Immature natural killer cell (primary cell): ENCODE measurements at places on chromosomes 3 and 15. TPM values are rescaled to one million over a fixed set of nuclear protein-coding genes. Genes with fewer than 3 reads are reported as not detected.

Gene ARNT2
- not detected for polyA plus RNA-seq

Gene COPS2
- 18.1 TPM for polyA plus RNA-seq

Gene LRRC15
- polyA plus RNA-seq, result not detected

Gene DAZL
- not detected for polyA plus RNA-seq

Gene VEPH1
- not detected for polyA plus RNA-seq

Gene FSTL1
- 1.7 TPM for polyA plus RNA-seq

Gene CCR9
- not detected for polyA plus RNA-seq

Gene SLCO2A1
- not detected for polyA plus RNA-seq

Gene XYLB
- 1.4 TPM for polyA plus RNA-seq

Gene PRKCD
- 14.7 TPM for polyA plus RNA-seq

DNA sequence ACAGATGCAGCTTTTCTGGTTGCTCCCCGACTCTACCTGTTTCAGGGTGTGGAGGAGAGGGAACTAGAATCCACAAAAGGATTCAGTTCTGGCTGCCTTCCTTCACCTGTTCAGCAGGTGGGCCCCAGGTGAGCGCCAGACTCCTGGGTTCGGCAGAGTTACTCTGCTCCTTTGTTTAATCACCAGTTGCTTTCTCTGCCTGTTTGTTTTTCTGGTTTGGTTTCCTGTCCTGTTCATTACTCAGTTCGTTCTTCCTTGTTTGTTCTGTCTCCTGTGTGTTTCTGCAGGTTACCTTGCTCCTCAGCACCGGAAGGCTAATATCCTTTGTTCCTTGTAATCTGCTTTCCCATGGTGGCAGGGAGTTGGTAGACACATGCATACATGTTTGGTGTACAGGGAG lies 508.5 kb upstream of the ATP11B start:
- H3K27me3 ChIP-seq, result peaks cover 3% of the 10 kb centered on the region
- H3K4me1 ChIP-seq, result no peaks in the 10 kb centered on the region
- H3K36me3 ChIP-seq, result no peaks in the 10 kb centered on the region
- H3K4me3 ChIP-seq, result no peak overlapping the region
- no peak for DNase-seq

- H3K36me3 ChIP-seq, result peaks cover 78% of the 10 kb centered on the region
- no peak overlapping the region for H3K4me3 ChIP-seq
- no peaks in the 10 kb centered on the region for H3K27me3 ChIP-seq
- no peak for DNase-seq
- no peaks in the 10 kb centered on the region for H3K4me1 ChIP-seq
- H3K27ac ChIP-seq, result no peak overlapping the region
These were observed 16.8 kb downstream of the RBSN start for GRCh38 chr3:15081960-15082664.

GRCh38 chr15:99980752-99981151 lies 247.5 kb upstream of the LYSMD4 start:
- no peak for DNase-seq
- no peaks in the 10 kb centered on the region for H3K36me3 ChIP-seq
- no peak overlapping the region for H3K4me3 ChIP-seq
- H3K27ac ChIP-seq, result no peak overlapping the region

DNA sequence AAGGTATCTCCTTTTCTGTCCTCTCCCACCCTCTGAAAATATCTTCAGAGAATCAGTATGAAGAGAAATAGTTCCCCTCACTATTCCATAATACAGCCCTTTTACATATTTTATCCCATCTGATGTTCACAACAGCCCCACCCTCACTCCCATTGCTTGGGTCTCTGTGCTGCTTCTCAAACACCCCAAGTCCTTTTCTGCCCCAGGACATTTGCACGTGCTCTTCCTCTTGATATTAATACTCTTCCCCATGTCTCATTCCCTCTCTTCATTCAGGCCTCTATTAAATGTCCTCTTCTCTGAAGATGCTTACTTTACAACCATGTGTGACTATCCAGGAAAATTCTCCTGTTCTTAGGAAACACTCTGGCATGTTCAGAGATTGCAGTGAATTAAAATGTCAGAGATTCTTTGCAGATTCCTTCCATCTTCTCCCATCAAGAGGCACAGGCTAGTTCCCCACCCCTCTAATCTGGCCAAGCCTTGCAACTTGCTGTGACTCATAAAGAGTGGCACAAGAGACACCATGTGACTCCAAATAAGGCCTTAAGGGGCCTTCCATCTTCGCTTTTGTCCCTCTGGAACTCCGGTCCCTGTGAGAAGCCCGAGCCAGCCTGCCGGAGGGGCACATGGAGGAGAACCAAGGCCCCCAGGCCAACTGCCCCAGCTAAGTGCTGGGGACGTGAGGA lies 128.5 kb downstream of the CHSY1 start:
- peaks cover 2% of the 10 kb centered on the region for H3K27me3 ChIP-seq
- H3K27ac ChIP-seq, result no peak overlapping the region

GRCh38 chr3:65655061-65655460 lies 383.7 kb downstream of the MAGI1 start:
- H3K4me3 ChIP-seq, result no peak overlapping the region
- no peaks in the 10 kb centered on the region for H3K36me3 ChIP-seq
- no peaks in the 10 kb centered on the region for H3K27me3 ChIP-seq
- H3K27ac ChIP-seq, result no peak overlapping the region
- H3K4me1 ChIP-seq, result no peaks in the 10 kb centered on the region

GRCh38 chr3:70970171-70970570 lies 613.4 kb downstream of the FOXP1 start:
- no peaks in the 10 kb centered on the region for H3K27me3 ChIP-seq
- H3K36me3 ChIP-seq, result peaks cover 17% of the 10 kb centered on the region
- no peak overlapping the region for H3K4me3 ChIP-seq
- no peaks in the 10 kb centered on the region for H3K4me1 ChIP-seq
- no peak overlapping the region for H3K27ac ChIP-seq
- DNase-seq, result no peak

GRCh38 chr3:188080091-188080490 lies 73.9 kb upstream of the LPP start:
- peaks cover 7% of the 10 kb centered on the region for H3K27me3 ChIP-seq
- H3K27ac ChIP-seq, result no peak overlapping the region
- DNase-seq, result no peak
- H3K4me3 ChIP-seq, result no peak overlapping the region
- peaks cover 3% of the 10 kb centered on the region for H3K36me3 ChIP-seq
- H3K4me1 ChIP-seq, result no peaks in the 10 kb centered on the region

DNA sequence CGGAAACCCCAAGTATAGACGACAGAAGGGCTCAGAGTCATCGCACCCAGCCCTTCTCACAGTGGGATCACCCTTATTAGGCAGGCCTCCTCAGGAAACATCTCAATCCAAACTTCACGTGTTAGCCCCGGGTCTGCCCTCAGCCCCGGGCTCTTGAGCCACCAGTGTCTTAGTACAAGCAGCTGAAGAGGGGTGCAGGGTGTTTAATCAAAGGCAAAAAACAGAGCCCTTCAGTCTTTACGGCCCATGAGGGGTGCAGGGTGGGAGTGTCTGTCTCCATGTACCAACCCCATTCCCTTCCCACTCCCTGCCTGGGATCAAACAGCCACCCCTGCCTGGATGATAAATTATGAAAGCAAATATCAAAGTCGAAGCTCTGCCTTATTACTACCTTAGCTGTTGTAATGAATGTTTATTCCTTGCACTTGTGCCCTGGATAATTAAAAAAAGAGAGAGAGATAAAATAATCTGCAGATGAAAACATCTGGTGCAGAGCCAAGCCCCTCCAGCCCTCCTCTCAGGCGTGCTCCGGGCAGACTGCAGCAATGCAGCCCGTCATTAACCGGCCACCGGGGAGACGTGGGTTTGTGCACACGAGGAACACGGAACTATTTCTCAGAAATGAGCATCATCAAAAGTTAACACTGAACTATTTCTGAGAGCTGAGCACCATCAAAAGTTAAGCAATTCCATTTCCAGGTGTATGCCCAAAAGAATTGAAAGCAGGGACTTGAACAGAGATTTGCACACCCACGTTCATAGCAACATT lies 64.5 kb downstream of the ADAMTS17 start:
- H3K4me1 ChIP-seq, result no peaks in the 10 kb centered on the region
- no peak overlapping the region for H3K4me3 ChIP-seq
- no peak overlapping the region for H3K27ac ChIP-seq
- peaks cover 15% of the 10 kb centered on the region for H3K27me3 ChIP-seq

DNA sequence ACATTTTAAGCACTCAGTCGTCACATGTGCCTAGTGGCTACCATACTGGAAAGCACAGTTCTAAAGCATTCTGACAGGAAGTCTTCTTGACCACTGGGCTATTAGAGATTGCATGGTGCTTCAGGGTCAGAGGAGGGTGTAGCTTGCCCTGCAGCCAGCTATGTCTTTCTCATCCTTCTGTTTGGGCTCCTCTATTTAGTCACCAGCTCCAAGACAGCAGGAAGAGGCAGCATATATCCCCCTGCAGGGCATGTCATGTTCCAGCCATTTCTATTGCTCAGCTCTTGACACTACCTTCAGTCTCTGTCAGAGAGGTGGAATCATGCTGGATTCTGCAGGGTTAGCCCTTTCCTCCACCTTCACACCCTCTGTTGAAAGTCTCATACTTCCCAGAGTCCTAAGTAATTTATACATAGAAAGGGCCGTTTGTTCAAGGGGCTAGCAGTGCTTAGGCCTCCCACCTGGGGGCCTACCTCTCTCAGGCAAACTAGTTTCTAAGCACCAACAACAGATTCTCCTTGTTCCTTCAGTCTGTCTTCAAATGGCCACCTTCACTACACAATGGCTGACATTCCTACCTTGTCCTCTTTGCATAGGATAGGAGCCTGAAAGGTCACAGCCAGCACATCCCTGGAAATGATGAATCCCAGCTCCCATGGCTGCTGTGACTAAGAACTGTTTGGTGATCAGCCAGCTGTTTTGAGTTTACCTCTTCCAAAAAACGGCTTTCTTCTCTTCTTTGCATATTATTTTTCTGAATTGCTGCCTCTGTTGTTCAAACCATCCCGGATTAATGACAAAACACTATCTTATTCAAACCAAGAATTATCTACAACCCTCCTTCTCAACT lies 115.7 kb upstream of the BFSP2 start:
- H3K27ac ChIP-seq, result no peak overlapping the region
- peaks cover 2% of the 10 kb centered on the region for H3K27me3 ChIP-seq
- no peaks in the 10 kb centered on the region for H3K4me1 ChIP-seq
- no peak overlapping the region for H3K4me3 ChIP-seq
- no peak for DNase-seq
- no peaks in the 10 kb centered on the region for H3K36me3 ChIP-seq

- peaks cover 3% of the 10 kb centered on the region for H3K27me3 ChIP-seq
- no peak overlapping the region for H3K27ac ChIP-seq
- no peaks in the 10 kb centered on the region for H3K36me3 ChIP-seq
- no peak overlapping the region for H3K4me3 ChIP-seq
These were observed 2.9 kb downstream of the TICRR start for GRCh38 chr15:89578146-89578545.

DNA sequence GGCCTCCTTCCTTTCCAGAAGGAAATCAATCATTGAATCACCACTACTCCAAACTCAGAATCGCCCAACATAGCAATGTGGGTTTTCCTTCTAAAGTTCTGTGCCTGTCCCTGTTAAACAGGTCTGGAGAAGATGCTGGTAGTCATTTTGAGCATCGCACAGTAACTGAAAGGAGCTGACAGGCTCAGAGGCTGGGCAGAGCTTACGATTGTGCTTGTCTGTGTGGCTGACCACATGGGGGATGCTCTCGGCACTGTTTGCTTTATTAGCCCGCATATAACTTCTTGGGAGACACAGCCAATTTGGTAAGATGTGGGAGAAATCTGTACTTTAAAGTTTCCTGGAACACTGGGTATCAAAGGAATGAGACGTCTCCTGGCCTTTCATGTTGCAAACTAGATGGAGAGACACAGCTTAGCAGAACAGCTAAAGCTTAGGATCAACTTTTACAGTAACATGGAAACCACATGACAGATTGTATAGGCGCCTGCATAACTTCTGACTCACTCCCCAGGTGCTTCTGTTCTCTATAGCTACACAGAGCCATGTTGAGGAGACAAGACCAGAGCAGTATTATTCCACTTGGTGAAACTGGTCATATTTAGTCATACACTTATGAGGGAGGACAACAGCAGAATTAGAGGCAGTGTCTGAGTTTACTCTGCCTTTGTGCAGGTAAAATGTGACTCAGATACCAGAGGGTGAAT lies 374.1 kb downstream of the RORA start:
- H3K4me3 ChIP-seq, result no peak overlapping the region
- H3K27ac ChIP-seq, result no peak overlapping the region
- H3K27me3 ChIP-seq, result peaks cover 6% of the 10 kb centered on the region

- no peak overlapping the region for H3K4me3 ChIP-seq
- no peak overlapping the region for H3K27ac ChIP-seq
- no peak for DNase-seq
- no peaks in the 10 kb centered on the region for H3K36me3 ChIP-seq
- H3K27me3 ChIP-seq, result no peaks in the 10 kb centered on the region
These were observed 234.4 kb upstream of the TPRG1 start for GRCh38 chr3:188937389-188937788.

DNA sequence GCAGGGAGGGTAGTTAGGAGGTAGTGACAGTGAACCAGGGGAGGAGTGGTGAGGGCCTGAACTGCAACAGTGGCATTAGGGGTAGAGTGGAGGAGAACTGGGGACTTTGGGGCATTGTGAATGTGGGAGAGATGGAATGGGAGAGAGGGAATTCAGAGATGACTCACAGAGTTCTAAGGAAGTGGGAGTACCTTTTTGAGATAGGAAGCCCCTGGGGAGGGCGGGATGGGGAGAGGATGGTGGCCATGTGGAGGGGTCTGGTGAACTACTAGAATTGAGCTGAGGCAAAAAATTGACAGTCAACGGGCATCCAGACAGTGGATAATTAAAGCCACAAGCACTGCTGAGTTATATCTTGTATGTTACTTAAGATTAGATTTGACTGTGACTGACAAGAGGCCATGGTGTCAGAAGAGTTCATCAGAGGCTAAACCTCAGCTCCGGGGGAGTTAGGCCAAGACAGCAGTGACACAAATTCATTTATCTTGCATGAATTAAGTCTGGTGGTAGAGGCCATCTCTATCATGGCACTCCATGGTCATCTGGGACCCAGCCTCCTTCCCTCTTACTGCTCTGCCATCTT lies 34.0 kb downstream of the PLEKHO2 start:
- peaks cover 27% of the 10 kb centered on the region for H3K4me1 ChIP-seq
- no peak for DNase-seq
- H3K36me3 ChIP-seq, result no peaks in the 10 kb centered on the region
- no peak overlapping the region for H3K4me3 ChIP-seq
- H3K27ac ChIP-seq, result no peak overlapping the region

- no peaks in the 10 kb centered on the region for H3K27me3 ChIP-seq
- DNase-seq, result no peak
- H3K4me3 ChIP-seq, result no peak overlapping the region
- peaks cover 12% of the 10 kb centered on the region for H3K4me1 ChIP-seq
These were observed 59.4 kb upstream of the TFRC start for GRCh38 chr3:196141052-196141865.

DNA sequence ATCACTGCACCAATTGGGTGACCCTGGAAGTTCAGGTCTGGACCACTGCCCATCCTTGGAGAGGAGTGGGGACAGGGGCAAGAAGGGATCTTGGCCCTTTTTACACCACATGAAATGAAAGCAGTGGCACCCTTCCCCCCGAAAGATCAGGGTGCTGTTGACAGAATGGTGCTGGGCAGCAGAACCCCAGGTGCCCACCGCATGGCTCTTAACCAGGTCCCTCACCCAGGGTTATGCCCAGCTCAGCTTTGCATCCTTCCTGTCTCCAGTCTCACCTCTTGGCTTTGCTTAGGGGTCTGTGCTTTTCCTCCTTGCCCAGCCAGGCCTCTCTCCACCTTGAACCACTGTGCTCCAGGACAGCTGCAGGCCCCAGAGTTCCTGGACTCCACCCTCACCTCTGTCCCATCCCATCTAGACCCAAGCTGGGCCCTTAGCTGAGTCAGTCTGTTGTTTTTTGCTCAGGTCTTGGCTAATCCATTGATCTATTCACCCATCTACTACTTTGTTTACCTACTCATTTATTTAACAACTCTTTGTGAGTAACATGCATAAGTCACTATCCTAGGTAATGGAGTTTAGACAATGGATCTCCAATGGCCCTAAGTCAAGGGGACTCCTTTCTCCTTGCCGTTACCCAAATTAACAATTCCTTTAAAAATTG lies 77.1 kb upstream of the PRR23E start:
- peaks cover 6% of the 10 kb centered on the region for H3K27me3 ChIP-seq
- no peak for DNase-seq
- H3K36me3 ChIP-seq, result peaks cover 6% of the 10 kb centered on the region
- no peaks in the 10 kb centered on the region for H3K4me1 ChIP-seq
- no peak overlapping the region for H3K4me3 ChIP-seq
